ENCODE measurements at places on chromosomes 3 and 15.

DNA sequence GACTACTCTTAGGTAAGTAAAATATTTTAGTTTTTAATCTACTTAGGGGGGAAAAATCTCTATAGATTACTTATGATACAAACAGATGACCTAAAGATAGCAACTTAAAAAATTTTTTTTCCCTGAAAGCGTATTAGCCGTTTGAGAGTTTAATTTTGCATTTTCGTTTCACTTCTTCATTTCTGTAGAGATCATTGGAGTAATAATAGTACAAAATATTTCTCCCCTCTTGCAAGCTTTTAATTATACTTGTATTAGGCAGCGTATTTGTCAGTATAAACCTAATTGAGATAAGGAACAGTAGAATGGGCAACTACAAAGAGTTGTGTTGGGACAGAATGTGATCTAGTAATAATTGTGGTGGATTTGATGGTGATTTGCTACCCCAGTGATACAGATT lies 10.3 kb downstream of the SKIL start:
- DNase-seq, result no peak

GRCh38 chr3:25349095-25349494 lies 79.0 kb upstream of the RARB start:
- DNase-seq, result no peak

- DNase-seq, result no peak
These were observed 17.9 kb downstream of the CAPN7 start for GRCh38 chr3:15223685-15224572.

DNA sequence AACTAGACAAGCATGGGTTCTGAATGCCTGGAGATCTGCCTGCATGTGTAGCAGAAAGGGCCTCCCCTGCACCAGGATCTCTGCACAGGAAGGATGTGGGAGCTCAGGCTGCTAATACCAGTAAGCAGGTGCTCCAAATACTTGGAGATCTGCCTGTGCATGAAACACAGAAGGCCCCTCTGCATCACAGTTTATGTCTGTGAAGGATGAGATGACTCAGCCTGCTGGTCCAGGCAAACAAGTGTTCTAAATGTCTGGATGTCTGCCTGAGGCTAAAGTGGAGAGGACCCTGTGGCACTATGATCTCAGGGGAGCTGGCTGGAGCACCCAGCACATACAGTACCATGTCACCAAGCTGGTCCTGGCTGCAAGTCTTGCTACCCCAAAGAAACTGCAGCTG lies 678.8 kb downstream of the MCTP2 start:
- DNase-seq, result no peak

GRCh38 chr3:170247875-170248274 lies 25.7 kb downstream of the PRKCI start:
- DNase-seq, result no peak

DNA sequence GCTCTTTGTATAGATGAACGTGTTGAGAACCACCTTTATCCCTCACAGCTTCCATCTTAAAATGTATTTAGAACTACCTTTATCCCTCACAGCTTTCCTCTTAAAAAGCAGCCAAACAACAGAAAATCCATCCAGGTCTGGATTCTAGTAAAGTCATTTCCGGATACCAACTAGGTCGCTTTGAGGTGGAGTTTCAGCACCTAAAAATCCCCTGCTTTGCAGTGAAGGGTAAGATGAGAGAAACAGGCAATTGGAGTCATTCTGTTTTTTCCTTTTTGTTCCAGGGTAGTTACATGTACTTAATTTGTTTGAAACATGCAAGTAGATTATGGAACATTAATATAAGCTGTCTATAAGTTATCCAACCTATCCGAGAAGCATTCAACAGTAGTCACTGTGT lies 192.0 kb downstream of the UBE2E2 start:
- no peak for DNase-seq

- DNase-seq, result no peak
These were observed 149.7 kb upstream of the SPRED1 start for GRCh38 chr15:38102972-38103371.
